GM12891 (cell line): ENCODE measurements at places on chromosomes 7 and 10.

GRCh38 chr10:86956848-86957448 lies 467 bp downstream of the MMRN2 start:
- no peak for DNase-seq

GRCh38 chr7:121793716-121794115 lies 79.2 kb upstream of the PTPRZ1 start:
- DNase-seq, result no peak

DNA sequence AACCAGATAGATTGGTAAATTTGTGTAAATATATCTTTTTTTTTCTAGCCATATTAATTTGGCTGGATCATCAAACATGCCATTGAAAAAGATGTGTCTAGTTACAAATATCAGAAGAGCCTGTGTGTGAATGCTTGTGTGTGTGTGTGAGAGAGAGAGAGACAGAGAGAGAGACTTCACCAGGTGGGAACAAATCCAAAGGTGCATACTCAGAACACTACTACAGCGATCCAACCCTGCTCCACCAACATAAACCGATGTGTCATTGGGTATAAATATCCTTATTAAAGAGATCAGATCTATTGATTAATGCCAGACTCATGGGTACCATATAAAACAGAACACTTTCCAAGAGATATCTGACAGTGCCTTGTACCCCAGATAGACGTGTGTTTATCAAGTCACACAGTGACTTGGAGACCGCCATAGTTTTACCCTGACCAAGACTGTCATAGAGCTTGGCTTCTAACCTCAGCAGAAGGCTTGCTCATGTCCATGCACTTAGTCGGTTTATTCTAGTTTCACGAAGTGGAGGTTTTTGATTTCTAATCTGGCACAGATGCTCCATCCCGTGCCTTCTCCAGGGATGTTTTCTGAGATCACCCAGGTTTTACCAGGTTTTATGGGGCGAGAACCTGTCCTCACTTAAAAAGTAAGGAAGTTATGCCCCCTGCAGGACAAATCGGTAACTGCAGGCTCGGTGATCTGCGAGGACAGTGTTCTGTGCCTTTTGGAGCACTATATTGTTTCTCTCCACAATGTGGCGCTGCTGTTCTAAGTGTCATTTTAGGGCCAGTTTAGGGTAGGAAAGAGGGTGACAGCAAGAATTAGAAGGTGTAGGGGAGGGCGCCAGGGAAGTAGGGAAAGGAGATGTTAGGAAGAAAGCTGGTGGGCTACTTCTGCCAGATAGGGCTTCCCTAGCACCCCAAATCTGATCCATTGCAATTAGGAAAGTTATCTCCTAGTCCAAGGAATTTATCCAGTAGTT lies 29.3 kb upstream of the WNT8B start:
- DNase-seq, result peak; percentile 51

DNA sequence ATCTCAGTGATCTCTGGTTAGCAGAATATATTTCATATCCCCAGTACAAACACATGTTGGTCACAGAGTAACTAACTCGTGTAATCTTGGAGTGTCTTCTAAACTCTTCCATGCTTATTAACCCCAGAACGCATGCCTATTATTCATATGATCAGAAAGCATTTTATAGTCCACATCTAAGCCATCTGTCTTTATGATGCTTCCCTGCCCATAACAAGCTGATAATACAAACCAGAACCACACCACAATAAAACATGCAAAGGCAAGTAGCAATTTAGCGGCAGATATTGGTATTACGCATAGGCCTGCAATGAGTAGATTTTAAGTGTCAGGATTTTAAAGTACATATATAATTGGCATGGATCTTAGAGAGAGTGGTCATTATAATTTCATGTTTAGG lies 120.0 kb upstream of the PRKCQ start:
- no peak for DNase-seq

- DNase-seq, result no peak
Measured at GRCh38 chr10:71817831-71818655, 33.0 kb downstream of the PSAP start.

- DNase-seq, result no peak
Measured at GRCh38 chr7:24477398-24478136, 95.7 kb upstream of the PALS2 start.

DNA sequence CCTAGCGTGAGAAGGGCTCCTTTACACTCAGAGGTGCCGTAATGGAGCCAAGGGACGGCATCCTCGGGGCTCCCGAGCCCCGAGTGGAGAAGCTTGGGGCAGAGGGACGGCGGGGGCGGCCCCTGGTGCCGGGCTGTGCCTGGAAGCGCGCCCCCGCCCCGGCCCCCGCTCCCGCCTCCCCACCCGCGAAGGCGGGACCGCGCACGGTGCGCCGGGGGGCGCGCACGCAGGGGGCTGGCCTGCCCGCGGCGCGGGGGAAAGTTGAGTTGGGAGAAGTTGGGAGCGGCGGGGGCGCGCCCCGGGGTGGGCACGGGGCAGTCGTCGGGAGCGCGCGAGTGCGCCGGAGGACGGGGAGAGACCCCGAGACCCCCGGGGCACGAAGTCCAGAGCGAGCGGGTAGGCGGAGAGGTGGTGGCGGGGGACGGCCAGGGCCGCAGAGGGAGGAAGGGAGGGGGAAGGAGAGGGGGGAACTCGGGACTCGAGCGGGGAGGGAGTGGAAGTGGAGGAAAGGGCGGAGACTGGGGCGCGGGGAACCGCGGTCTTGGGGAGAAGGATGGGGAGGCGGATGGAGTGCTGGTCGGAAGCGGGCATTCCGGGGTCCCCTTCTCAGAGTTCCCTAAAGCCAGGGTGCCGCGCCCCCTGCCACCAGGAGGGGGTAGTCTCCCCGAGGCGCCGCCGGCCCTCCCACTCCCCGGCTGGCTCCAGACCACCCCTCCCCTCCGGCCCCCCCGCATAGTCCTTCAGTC lies at the start of gene SLC4A2:
Gene SLC4A2 (plus strand): TSS at position 223 of the 746 bp plus-strand sequence. CDS start 2,399 bp downstream, outside the sequence.
- DNase-seq, result peak; percentile 96
